Activated CD8-positive, alpha-beta memory T cell treated with anti-CD3 and anti-CD28 coated beads, Interleukin-2, amount 10 ng/mL, durations not matched to agents 7 days and 5 days (primary cell): ENCODE measurements at places on chromosomes 16 and 17.
A peak's percentile ranks its signal among the peaks of the same experiment; 100 is the strongest.

GRCh38 chr17:1179818-1180742 is at the start of gene ABR:
Gene ABR (minus strand): TSS chr17:1179981. CDS start chr17:1179727, 254 bp downstream.
- peak; percentile 64 for DNase-seq

GRCh38 chr16:75234856-75235696 is 16.3 kb downstream of the CTRB1 start:
- no peak for DNase-seq

DNA sequence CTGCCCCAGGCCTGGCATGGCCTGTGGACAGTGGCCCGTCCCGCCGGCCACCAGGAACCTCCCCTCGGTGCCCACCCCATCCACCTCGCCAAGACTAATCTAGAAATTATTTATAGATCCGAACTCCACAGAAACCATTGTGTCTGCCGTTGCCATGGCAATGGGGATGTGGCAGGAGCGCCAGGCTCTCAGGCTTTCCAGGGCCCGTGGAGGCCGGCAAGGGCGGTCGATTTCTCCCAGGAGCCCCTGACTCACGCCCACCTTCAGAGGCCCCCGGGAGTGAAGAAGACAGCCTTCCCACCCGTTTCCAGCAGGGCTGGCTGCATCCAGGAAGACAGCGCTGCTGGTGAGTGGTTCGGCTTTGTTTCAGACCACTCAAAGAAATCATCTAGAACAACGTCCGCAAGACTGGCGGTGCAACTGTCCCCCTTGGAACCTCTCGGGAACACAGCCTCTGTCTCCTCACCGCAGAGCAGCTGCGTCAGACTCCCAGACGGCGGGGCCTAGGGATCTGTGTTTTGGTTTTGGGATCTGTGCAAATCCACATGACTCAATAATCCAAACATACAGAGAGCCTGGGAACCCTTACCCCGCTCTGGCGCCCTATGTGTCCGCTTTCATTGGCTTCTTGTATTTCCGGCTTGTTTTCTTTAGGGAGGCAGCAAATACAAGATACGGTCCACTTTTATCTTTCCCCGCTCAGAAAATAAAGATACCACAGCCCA is 48.5 kb upstream of the ZCCHC14 start:
- no peak for DNase-seq

- no peak for DNase-seq
These were observed 23.5 kb upstream of the BEAN1 start for GRCh38 chr16:66403531-66404145.

GRCh38 chr17:34205401-34205800 is 49.7 kb upstream of the CCL2 start:
- DNase-seq, result no peak

- no peak for DNase-seq
These were observed 70.1 kb upstream of the ARL4D start for GRCh38 chr17:43328650-43329049.

- DNase-seq, result no peak
These were observed 54.0 kb upstream of the COX10 start for GRCh38 chr17:14015271-14015670.

- DNase-seq, result no peak
These were observed 20.9 kb downstream of the HSD11B2 start for GRCh38 chr16:67451704-67452435.

DNA sequence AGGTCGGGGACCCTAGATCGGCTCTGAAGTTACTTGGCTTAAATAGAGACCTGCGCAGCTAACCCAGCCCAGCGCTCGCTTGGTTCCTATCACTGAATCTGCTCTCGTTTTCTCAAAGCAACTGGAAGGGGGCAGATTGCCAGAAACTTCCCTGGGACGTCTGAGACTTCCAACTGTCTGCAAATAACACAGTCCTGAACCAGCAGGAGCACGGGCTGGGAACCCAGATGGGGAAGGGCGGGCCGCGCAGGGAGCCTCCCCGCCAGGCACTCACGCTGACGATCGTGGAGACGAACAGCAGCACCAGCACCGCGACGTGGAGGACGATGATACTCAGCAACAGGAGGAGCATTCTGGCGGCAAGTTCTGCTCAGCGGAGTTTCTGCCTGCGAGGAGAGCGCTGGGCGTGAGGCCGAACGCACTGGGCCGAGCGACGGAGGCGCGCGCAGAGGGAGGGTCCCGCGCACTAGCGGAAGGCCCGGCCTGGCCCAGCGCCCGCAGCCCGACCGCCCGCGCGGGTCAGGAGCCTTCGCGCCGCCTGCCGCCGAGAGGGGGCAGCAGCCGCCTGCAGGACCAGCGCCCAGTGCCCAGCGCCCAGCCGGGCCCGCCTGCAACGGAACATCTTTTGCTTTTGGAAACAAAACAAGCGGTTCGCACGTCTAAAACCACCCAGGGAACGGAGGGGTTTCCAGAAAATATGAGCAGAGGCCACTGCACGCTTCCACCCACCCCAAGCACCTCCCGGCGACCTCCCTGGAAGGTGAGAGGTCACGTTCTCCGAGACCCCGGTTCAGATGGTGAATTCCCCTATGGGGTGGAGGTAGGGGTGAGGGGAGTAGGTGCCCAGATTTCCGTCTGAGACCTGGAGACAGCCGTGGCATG is 4.5 kb downstream of the PMP22 start:
- peak; percentile 70 for DNase-seq

DNA sequence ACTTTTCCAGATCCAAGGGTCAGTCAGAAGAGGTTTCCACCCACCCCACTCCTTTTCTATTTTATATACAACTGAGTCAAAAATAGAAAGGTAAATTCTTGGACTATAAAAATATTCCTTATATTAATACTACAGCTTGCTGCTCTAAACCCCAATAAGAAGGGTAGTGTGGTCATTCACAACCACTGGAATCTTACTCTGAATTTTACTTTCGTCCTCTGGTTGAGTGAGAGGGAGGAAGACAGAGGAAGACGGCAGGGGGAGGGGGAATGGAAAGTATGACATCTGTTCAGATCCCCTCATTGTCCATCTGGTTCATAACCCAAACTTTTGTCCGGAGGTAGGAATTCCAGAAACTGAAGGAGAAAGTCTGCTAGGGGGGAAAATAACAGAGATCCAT is 67.2 kb downstream of the MAF start:
- no peak for DNase-seq

- no peak for DNase-seq
These were observed 140.4 kb downstream of the PMP22 start for GRCh38 chr17:15124746-15125145.

DNA sequence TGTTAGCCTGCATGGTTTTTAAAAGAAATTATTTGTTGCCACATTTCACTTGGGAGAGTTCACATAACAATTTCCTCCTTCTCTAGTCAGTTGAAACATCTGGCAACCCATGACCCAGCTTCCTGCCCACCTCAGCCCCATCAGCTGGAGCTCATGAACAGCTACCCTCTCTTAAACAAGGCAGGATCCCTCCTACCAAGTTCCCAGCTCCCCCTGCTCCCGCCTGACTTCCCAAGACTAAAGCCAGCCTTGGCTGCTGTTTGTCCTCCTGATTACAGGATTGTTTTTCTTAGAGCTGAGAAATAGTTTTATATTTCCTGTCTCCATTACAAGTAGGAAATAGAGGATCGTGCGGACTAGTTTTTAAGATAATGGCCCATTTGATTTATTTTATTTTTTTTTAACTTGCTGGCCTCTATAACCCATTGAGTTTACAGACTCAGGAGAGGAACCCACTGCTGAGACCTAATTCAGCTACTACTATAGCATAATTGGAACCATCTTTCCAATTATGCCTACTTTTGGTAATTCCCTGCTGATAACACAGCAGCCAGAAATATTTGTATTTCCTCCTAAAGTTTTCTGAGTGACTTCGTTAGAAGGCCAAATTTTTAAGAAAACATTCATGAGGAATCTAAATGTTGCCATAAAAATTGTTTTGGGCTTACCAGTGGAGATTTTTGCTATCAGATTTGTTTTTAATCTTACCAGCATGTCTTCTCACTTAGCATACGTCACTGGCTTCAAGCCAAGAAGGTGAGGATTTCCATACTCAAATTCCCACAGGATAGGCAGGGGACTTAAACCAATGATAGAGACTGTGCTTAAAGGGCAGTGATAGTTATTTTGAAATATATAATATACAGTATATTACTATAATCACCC is 90.0 kb downstream of the ELAC2 start:
- DNase-seq, result no peak

- peak; percentile 41 for DNase-seq
These were observed 38.8 kb downstream of the RPGRIP1L start for GRCh38 chr16:53664724-53665345.

- DNase-seq, result no peak
These were observed 9.4 kb upstream of the CNEP1R1 start for GRCh38 chr16:50015631-50016030.

- DNase-seq, result peak; percentile 91
These were observed 2.2 kb upstream of the LIMD2 start for GRCh38 chr17:63701868-63702720.

- DNase-seq, result peak; percentile 58
These were observed 23.0 kb upstream of the SLC38A8 start for GRCh38 chr16:84065536-84066132.

DNA sequence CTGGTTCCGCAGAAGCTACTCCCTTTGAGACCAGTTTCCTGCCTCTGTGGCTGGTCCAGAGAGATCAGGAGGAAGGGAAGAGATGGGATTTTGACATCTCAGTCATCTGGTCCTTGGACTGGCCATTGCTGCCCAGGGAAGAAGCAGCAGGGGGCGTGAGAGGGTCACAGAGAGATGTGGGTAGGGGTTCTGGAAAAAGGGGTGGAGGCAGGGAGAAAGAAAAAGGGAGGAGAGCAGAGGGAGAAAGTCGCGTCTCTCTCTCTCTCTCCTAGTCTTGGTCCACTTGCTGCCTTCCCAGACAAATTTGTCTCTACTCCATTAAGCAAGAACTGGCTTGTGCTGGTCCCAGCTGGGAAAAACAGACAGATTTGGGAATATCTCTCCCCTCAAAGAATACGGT is 4.4 kb downstream of the SHBG start:
- DNase-seq, result no peak

DNA sequence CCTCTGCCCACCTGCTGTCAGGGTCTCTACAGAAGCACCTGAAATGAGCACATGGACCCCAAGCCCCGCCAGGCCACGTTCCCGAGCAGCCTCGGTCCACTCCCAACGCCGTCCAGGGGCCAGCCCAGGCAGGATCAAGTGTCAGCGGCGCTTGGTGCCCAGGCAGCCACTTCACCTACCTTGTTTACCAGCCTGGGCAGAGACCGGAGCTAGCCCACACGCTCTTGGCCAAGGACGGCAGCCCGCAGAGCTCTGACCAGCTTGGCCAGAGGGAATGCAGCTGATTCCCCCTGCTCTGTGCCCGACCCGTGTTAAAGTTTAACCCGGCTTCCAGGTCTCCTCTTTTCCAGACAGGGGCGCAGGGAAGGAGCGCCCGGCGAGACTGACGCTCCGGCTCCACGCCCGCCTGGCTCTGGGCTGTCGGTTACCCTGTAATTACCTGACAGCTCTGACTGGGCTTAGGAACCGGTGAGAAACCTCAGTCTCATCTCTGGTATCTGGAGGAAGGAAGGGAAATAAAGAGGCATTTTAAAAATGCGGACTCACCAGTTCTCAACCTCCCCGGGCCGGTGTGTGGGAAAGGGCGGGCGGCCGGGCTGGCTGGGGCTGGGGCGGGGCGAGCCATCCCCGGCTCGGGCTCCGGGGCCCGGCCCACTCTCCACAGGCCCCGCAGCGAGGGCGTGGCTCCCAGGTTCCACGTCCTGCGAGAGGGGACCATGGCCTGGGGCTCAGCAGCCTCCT is 4.6 kb downstream of the KIFC3 start:
- no peak for DNase-seq

DNA sequence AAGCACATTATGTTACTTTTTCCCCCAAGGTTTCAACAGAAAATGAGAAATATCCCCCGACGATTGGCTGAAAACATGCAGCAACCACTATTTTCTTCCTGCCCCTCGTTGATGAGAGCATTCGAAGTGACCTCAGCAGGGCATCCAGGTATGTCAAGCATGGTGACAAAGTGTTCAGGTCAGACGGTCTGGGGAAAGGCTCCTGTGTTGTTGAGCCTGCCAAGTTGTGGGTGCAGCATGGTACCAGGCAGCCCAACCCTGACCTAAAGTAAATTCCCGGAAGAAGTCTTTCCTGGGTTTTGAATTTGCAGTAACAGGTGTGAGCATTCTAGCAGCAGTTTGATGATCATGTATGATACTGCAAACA is 51.7 kb upstream of the SEC14L1 start:
- DNase-seq, result no peak

DNA sequence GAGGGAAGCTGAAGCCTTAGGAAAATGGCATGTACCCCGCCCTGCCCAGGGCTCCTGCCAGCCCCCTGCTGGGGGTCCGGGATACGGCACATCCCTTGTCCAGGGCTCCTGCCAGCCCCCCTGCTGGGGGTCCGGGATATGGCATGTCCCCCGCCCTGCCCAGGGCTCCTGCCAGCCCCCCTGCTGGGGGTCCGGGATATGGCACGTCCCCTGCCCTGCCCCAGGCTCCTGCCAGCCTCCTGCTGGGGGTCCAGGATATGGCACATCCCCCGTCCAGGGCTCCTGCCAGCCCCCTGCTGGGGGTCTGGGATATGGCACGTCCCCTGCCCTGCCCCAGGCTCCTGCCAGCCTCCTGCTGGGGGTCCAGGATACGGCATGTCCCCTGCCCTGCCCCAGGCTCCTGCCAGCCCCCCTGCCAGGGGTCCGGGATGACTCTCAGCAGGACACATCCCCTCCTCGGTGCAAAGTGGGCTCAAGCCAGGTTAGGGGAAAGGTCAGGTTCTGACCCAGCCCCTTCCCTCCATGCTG is 43.2 kb downstream of the RPH3AL start:
- DNase-seq, result no peak

DNA sequence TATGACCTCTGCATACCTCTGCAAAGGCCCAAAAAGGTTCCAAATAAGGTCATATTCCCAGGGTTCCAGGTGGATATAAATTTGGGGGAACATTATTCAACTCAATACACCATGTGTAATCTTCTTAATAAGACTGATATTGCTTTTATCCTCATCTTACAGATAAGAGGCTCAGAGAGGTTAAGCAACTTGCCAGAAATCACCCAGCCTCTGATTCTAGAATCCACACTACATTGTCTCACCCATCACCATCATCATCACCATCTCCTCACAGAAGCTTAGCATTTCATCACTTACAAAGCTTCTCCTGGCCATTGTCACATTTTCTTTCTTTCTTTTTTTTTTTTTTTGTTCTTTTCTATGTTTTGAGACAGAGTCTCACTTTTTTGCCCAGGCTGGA is 15.4 kb upstream of the KIFC3 start:
- DNase-seq, result no peak

GRCh38 chr16:85201574-85201973 is 89.3 kb upstream of the CIBAR2 start:
- DNase-seq, result no peak

- no peak for DNase-seq
These were observed 280.4 kb downstream of the HS3ST3B1 start for GRCh38 chr17:14581186-14581830.

DNA sequence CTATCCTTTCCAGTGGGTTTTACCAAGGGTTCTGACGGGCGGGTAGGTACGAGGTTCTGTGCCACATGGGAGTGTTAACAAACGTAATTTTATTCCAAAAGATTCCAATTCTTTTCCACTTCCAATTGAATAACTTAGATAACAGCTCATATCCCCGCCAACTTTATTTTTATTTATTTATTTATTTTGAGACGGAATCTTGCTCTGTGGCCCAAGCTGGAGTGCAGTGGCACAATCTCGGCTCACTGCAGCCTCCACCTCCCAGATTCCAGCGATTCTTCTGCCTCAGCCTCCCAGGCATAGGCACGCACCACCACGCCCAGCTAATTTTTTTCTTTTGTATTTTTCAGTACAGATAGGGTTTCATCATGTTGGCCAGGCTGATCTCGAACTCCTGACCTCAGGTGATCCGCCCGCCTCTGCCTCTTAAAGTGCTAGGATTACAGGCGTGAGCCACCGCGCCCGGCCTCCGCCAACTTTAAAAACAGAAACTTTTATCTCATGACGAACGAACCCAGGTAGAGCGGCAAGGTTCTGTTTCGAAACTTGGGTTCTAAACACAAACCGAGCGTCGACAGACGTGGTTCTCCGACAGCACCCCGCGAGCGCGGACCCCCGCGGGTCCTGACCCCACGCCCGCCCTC is 613 bp downstream of the ECI1 start:
- peak; percentile 51 for DNase-seq
